Activated CD8-positive, alpha-beta memory T cell treated with anti-CD3 and anti-CD28 coated beads for 48 hours (primary cell): ENCODE measurements at places on chromosomes 1 and 21.

DNA sequence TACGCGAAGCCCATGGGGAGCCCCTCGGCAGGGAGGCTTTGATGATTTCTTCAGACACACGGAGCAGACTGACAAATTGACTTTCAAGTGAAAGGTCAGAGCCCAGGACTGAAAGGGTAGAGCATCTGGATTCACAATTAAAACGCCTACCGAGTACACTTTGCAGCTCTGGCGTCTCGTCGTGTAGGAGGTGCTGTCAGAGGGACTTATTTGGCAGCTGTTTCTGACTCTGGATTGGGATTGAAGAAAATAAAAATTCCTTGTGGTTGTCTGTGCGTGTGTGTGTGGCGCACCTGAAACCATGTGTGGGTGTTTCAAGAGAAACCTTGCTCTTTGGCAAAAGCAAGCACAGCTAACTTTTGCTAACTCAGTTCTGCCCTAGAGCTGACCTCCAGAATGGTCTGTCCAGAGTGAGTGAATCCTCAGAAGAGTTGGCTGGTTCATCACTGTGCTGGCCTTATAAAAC, 348.7 kb downstream of the HLX start:
- no peak for DNase-seq

- DNase-seq: no peak
Observed at GRCh38 chr1:114559356-114559755, 22.1 kb downstream of the BCAS2 start.

GRCh38 chr1:31154000-31154631, 85.6 kb downstream of the NKAIN1 start:
- no peak for DNase-seq

- DNase-seq: no peak
Observed at GRCh38 chr1:20349971-20350370, 59.3 kb downstream of the VWA5B1 start.

GRCh38 chr1:237303929-237304328, 261.9 kb downstream of the RYR2 start:
- DNase-seq: no peak

DNA sequence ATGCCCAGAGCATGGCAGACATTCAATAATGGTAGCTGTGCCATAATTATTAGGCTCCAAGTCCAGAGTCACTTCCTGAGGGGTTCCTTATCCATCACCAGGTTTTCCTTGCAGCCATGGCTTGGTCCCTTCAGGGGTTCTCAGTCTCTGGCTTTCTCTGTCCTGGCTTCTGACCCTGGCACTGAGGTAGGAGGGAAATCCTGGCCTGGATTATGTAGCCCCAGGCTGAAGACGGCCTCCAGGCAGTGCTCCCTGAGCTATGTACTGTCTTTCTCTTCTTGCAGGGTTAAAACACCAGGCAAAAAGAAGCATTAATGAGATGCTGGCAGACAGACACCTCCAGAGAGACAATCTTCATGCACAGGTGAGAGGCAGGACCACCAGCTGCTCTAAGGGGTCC, 9.5 kb upstream of the PADI3 start:
- no peak for DNase-seq

DNA sequence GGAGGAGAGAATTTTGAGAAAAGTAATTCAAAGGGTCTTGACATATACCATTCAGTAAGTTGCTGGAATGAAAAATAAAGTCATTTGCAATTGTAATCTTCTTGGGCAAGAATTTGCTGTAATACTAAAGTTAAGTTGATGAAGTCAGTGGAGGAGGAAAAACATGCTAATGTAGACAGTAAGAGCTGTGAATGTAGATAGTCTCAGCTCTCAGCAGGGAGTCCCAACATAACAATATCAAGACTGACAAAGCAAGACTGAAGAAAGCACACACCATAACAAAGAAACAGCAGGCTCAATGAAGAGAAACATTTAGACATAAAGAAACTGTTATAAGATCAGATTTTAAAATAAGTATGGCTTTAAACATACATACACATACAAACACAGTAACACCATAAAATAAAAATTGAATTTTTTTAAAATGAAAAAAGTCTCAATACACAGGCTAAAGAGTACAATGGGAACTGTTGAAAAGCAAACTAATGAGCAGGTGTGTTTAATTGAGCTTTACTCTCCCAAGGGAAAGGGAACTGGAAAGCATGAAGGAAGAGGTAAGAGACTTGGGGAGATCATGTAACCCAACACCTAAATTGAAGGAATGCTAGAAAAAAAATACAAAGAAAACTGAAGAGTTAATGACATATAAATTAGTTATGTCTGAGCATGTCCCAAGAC, 336.3 kb upstream of the NCAM2 start:
- DNase-seq: no peak

- no peak for DNase-seq
Observed at GRCh38 chr1:32666901-32667566, 16.0 kb downstream of the RBBP4 start.

- no peak for DNase-seq
Observed at GRCh38 chr1:22247527-22248245, 104.8 kb upstream of the WNT4 start.

GRCh38 chr1:109877317-109877771, 33.3 kb upstream of the CSF1 start:
- DNase-seq: no peak

DNA sequence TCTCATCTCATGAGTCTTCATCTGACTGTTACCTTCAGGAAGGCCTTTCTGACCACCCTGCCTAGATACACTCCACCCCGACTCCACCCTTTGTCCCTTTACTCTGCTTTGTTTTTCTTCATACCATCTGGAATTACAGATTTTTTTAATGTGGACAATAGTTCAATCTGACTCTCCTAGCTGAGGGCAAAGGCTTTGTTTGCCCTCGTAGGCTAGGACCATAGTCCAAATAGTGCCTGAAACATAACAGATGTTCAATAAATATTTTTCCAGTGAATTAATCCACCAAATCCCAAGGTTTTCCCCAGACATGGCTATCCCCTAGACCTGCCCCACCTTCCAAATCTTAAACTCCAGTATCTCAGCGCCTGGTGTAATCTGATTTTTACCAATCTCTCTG, 176.5 kb upstream of the GJB5 start:
- no peak for DNase-seq

DNA sequence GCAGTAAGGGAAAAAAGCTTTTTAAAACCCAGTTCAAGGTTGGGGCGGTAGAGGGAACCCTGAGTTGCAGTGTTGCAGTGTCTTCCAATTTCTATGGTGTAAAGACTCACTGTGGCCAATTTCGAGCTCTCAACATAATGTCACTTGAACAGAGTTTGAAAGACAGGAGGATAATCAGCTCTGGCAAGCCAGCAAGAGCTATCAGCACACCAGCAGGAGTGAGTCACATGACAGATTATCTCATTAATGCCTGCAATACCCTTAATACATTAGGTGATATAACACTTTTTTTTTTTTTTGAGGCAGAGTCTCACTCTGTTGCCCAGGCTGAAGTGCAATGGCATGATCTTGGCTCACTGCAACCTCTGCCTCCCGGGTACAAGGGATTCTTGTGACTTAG, 22.8 kb downstream of the SLC9C2 start:
- no peak for DNase-seq

DNA sequence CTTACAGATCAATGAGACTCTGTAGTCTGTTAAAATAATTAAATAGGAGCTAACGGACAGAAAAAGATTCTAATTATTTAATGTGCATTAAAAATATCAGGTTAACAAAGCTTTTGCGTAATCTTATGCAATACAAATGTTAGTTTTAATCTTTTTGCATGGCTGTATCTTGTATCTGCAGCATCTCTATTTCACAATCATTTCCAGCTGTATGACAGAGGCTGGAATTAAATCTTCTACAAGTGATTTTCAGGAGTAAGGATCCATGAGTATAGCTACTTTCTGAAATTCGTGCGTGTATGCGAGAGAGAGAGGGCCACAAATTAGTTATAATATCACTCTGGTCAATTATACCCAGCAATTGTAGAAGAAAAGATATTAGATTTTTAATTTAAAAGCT, 1446.8 kb downstream of the NCAM2 start:
- DNase-seq: no peak

DNA sequence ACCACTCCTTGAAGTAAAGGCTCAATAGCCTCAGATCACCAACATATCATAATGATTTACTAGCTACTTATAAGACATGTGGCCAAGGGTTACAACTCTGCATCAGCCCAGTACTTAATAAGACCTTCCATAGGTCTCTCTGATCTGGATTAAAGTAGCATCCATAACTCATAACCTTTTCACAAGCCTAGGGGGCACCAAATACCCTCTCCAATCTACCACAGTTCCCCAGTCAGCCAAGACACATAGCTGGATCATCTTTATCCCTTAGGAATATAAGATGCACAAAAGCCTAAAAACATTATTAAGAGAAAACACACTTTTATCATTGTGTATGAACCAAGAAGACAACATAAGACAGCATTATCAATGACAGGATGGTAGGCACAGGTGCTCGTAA, 22.1 kb downstream of the SSX2IP start:
- DNase-seq: no peak

- DNase-seq: peak; percentile 40
Observed at GRCh38 chr1:35451125-35451528, 106.1 kb downstream of the KIAA0319L start.

GRCh38 chr1:41806472-41807155, 112.1 kb downstream of the HIVEP3 start:
- DNase-seq: no peak

GRCh38 chr21:34603710-34604057, 11.2 kb downstream of the RCAN1 start:
- no peak for DNase-seq

GRCh38 chr1:18253093-18253492, 145.5 kb downstream of the IGSF21 start:
- DNase-seq: no peak

- DNase-seq: no peak
Observed at GRCh38 chr1:6243993-6244392, at the start of gene HES3. Gene HES3 (plus strand): TSS chr1:6244179. CDS start chr1:6244366, 187 bp downstream.

DNA sequence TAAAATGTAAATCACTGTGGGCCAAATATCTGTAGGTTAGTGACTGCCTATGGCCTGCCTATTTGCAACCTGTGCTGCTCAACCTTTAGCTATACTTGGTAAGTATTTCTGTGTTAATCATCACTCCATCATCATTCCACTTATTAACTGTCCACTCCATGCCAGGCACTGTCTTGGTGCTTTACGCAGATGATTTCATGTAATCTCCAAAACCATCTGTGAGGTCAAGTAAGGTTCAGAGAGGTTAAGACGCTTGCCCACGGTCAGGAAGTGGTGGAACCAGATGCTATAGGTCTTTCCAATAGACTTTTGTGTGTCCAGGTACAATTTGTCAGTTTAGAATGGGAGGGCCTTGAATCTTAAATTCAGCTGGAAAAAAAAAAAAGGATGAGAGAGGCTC, 10.8 kb upstream of the PHACTR4 start:
- DNase-seq: no peak

DNA sequence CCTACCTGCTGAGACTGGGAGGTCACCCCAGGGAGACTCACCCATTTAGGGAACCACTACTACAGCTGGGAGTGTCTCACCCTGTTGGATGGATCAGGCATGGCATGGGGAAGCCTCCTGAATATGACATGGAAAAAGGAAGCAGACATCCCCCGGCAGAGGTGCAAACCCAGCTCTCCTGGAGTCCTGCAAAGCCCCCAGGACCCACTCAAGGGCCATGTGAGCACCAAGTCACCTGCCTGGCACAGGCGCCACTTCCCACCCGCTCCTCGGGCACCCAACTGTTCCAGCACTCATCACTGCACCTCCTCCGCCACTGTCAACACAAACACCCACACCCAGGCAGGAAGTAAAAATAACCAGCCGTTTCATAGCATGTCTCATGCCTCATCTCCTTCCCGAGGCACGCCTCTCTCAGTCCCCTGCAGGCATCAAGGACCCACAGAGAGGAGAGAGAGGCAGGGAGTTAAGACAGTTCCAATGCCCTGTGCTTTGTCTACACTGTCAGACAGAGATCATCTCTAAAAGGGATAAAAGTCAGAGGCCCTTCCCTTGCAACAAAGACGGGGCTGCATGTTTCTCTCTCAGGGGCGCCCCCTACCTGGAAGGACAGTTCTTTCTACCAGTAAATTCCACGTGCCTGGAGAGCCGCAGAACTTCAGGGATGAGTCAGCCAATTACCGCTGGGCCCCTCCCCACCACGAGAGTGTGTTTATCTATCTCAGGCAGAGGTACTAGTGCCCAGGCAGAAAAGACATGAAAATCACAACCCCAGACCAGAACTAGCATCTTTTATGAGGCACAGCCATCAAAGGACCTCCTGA, 150.1 kb upstream of the SOD1 start:
- DNase-seq: peak; percentile 58

DNA sequence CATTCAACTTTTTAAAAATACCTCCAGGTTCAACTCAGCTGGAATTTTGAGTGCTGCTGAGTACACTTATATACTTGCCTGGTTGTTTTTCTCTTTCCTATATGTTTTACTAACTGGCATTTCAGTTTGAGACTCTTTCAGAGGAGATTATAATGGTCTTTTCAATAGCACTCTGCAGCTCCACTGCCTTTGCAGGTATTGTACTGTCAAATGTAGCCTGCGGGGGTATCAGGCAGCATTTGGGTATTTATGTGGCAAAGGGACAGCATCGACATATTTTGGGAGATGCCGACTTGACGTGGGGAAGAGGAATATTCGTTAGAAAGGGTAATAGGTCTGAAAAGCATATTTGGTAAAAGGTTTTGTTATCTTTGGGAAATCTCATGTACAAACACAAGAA, 11.1 kb upstream of the TGFBR3 start:
- DNase-seq: no peak

- DNase-seq: no peak
Observed at GRCh38 chr1:153292740-153293479, 19.8 kb downstream of the PGLYRP3 start.

GRCh38 chr1:45508295-45509151, 8.4 kb downstream of the MMACHC start:
- DNase-seq: no peak

- DNase-seq: peak; percentile 75
Observed at GRCh38 chr1:159077120-159077961, 775 bp upstream of the AIM2 start.

DNA sequence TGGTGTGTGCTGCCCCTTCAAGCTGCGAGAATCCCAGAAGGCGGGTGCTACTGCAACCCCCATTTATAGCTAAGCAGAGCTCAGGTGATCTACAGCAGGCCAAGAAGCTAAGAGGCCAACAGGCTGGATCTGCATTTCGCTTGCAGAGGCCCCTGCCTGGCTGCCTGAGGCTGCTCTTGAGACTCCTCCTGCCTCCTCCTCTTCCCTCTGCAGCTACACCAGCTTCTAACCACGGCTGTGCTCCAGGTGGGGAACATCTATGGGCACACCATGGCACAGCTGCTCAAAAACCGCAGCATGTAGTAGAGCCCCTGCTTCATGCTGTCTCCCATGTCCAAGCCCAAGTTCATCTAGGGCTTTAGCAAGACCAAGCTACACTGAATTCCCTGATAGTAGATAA, 72.9 kb upstream of the ZNF678 start:
- DNase-seq: no peak

DNA sequence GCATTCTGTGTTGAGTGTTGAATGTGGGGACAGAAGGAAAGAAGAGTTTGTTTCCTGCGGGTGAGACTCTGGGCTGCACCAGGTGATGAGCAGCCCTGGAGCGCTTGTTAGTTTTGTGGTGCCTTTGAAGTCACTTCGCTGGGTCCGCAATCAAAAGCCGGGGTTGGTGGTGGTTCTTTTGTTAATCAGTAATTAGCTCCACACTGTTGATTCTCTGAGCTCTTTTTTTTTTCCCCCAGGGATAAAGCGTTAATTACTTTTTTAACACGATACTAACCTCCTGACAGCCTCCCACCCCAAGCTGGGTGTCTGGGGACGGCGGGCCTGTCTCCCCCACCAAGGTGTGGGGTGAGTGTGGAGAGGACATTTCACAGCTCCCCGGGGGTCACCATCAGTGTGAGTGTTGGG, 56.6 kb downstream of the AGPAT3 start:
- no peak for DNase-seq

GRCh38 chr1:77632216-77632615, 50.2 kb downstream of the ZZZ3 start:
- DNase-seq: no peak
